ENCODE measurements at places on chromosomes 2 and 18. TPM values are rescaled to one million over a fixed set of nuclear protein-coding genes. Genes with fewer than 3 reads are reported as not detected.
A peak's percentile ranks its signal among the peaks of the same experiment; 100 is the strongest.

The IL36A gene
- total RNA-seq, result not detected

The LYG2 gene
- total RNA-seq, result not detected

The CPO gene
- total RNA-seq, result not detected

The GTF2A1L gene
- total RNA-seq, result not detected

DNA sequence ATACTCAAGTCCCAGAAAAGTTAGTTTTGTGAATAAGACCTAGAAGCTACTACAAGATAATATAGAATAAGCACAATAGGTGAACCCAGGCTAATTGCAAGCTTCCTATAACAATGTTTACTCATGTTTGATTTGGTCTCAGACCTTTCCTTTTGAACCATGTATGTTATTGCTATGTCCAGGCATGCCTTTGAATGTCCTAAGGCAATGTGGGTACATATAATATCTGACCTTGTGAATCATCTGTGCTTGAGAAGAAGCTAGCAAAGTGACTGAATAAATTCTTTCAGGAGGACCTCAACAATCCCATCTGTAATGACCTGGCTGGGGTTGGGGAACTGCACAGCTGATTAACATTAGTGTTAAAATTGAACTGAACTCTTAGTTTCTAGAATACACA lies 1285.9 kb upstream of the CELF4 start:
- no peak for DNase-seq

The CDH20 gene
- total RNA-seq, result not detected

GRCh38 chr2:74439803-74440377 lies 1.8 kb downstream of the RTKN start:
- no peak for DNase-seq

DNA sequence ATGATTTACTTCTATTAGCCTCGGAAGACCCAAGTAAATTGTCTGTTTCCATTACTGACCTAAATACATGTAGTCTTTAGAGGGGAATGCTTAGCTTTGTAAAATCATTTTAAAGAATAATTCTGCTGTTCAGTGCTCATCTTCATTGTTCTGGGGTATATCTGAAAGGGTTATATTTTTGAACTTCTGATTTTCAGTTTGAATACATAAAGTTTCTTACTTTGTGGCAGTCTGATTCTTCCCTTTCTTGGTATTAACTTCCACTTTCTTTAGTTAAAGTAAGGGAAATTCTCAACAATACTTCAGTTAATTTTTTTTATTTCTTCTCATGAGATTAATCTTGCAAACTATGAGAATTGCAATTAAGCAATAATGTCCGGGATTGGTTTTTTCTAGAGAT lies 148.4 kb downstream of the DOCK10 start:
- DNase-seq, result no peak

DNA sequence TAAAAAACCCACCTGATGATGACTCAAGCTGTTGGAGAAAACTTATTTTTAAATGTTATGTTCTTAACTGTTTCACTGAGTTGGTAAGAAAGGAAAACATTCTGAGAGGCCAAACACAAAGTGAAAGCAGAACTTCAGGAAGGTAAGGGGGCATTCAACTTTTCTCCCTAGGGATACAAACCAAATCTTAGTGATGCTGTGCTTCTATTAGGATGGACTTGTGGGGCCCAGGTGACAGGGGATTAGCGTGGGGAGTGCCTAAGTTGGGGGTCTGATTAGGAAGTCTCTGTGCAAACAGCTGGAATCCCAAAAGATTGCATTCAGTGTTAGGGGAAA lies 18.5 kb downstream of the PDCL3 start:
- DNase-seq, result no peak

DNA sequence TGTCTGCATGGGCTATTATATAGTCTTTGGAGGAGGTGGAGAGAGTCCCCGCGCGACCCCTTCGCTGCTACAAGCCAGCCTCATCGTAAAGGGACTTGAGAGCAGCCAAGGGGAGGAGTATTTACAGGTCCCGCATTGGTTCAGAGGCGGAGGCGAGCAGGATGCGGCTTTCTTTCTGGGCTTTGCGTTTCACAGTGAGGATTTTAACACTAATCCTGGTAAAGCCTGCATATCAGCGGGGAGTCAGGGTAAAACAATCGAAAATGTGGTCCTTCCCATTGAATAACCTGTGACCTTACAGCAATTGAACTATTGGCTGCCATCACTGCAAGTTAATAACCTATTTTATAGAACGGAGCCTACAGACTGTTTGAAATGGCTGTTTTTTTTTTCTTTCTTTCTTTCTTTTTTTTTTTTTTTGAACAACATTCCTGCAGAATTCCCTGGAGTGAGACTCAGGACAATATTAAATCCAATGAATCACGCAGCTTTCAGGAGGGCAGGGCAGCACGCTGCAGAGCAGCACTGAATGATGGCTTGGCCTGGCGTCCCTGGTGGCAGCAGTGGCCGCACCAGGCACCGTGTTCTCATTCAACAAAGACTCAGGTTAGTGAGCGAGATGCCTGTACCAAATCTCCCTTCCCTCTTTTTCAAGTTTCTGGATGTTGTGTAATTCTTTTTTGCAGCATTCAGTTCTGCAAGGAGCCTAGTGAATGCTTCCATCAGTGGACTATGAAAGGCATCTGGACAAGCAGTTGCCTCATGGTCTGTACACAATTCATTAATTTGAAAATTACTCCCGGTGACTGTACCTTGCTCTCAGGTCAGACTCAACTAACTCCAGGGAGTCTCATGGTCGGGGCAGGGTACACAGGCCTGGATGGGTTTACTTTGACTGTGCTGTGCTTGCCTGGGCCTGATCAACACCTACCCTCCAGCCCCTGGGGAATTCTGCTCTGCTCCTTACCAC lies 19.8 kb downstream of the SMIM21 start:
- no peak for DNase-seq

GRCh38 chr18:11177382-11177781 lies 28.0 kb upstream of the PIEZO2 start:
- no peak for DNase-seq

The SPC25 gene
- 28.1 TPM for total RNA-seq

The CLEC4F gene
- not detected for total RNA-seq

The OR6B2 gene
- total RNA-seq, result not detected

DNA sequence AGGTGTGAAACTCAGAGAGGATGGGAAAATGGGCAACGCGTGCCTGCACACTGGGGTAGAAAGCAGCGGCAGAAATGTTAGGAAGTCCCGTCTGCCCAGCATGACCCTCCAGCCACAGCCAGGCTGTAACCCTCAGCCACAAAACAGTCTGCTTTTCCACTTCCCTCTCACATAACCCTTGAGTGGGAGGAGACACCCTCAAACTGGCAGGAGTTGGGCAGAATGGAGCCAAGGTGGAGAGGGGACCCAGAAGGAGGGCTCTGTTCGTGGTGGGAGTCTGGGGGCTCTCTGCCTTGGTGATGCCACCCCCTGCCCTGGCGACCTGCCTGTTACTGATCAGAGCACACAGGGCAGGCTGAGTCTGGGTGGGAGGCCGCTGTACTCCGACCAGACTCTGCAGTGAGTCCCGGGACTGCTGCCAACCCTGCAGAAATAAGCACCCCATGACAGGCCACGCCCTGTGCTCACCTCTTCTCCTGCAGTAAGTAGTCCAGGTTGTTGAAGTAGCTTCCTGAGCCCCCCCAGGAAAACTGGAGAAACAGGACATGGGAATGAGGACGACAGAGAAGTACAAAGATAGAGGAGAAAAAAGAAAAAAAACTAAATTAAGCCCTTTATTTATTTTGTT lies 16.0 kb downstream of the FAM178B start:
- DNase-seq, result no peak

DNA sequence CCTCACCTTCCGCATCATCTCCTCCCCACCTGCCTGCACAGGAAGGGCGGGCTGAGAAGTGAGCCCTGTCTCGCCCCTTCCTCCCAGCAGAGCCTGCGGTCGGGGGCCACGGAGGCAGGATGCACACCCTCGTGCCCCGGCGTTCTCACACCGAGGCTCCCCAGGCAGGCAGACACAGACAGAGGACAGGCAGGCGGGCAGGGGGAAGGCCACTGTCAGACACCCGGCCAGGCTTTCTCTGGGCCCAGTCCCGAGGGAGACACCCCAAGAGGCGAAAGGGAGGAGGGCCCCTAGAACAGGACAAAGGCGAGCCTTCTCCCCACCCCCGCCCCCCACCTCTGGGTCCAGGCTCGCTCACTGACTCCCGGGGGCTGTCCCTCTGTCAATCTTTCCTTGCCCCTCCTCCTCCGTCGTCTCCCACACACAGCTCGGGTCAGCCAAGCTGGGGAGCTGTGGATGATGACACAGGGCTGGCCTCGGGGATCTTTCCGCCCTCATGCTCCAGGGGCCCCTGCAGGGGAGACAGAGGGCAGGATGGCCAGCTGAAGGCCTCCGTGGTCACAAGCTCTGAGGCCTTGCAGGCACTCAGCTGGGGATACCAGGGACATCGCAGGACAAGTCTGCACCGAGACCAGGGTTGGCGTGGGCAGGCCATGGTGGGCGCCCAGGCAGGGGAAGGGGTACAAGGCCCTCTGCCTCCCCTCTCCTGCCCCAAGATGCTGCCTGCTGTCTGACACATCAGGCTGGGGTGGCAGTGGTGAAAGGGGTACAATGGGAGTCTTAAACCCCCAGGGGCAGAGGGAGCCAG lies 24.9 kb downstream of the BIN1 start:
- no peak for DNase-seq

The STRADB gene
- total RNA-seq, result 40.5 TPM

GRCh38 chr2:193566276-193566675 lies 1371.5 kb upstream of the TMEFF2 start:
- no peak for DNase-seq

DNA sequence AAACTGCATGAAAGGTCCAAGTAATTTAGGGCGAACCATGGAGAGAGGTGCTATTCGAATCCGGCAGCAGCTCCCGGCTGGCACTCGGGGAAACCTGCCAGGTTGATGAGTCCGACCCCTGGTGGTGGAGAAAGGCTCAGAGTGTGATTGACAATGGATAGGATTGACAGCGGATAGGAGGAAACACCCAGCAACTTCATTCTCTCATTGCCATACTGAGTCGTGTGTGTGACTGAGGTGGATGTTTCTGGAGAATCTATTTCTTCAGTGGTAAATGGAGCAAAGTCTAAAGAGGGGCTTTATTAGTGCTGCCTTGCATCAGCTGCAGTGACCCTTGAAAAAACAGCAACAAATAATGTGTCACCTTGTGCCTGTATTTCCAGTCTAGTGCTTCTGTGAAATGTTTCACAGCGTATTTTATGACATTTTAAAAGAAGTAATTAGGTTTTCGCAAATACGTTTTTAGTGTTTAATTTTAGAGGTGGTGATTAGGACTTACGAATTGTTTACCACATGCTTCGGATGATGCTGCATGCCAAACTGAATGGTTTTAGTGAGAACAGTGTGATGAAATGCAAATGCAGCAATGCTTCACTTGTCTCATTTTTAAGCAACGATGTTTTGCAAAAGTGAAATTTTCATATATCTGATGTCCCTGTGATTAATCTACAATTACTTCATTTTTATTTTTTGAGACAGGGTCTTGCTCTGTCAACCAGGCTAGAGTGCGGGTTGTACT lies 102.0 kb downstream of the DCDC2C start:
- peak; percentile 31 for DNase-seq

DNA sequence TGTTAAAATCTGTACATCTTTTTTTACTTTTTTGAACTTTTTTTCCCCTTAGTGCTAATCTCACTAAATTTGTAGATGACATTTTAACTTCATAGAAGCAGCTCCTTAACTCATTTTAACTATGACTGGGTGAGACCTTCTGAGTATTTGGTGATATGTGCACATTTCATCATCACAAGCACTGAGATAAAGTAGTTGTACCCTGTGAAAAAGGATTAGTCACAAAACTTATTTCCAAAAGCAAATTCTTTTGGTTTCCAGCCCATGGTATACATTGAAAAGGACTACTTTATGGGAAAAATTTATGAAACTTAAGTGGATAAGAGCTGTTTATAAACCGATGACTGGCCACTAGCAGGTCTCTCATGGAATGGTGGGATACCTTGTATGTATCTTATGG lies 581.5 kb downstream of the PLCL1 start:
- no peak for DNase-seq
